Endothelial cell (in vitro differentiated cells): ENCODE measurements at places on chromosomes 4 and X.
A peak's percentile ranks its signal among the peaks of the same experiment; 100 is the strongest.

GRCh38 chr4:56183344-56183959 is 203.8 kb downstream of the AASDH start:
- no peak for DNase-seq

DNA sequence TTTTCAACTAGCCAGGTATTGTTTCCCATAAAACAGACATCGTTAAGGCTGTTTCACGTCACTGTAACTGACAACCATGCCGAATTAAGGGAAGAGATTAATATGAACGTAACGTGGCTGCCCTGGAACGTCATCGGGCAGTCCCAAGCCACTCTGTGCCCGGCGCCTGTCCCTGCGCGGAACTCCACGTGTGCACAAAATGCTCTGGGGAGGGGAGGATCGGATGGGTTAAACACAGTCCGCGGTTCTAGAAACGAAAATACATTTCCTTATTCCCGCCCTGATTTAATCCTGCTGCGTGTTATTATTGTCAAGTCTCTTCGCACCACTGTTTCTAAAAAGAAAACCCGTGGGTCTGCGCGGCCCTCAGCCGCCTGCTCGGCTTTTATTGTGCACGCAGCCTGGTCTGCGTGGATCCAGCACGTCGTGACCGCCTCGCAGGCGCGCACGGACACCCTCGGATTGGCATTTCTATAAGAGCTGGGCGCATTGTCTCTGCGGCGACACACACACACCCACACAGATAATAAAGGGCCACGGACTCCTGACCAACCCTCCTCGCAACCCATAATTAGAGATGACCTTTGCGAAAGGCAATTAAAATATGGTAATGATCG is 69.6 kb upstream of the BCOR start:
- DNase-seq, result no peak

- no peak for DNase-seq
Measured at GRCh38 chr4:168383510-168383909, 65.0 kb upstream of the DDX60 start.

DNA sequence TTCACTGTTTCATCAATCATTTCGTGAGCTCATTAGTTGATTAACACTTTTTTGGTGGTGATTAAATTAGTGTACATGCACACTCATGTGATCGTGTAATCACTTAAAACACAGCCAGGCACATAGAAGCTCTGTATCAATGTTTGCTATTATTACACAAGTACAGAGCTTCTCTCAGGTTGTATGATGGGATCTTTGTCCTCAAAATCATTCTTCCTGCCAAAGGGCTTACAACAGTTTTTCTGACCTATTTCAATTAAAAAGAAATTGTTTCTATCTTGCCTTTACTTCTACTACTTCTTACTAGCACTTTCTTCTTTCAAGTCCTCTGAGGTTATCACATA is 145.1 kb downstream of the AMELX start:
- no peak for DNase-seq

GRCh38 chrX:26915064-26915463 is 548.1 kb downstream of the PPP4R3C start:
- DNase-seq, result no peak

DNA sequence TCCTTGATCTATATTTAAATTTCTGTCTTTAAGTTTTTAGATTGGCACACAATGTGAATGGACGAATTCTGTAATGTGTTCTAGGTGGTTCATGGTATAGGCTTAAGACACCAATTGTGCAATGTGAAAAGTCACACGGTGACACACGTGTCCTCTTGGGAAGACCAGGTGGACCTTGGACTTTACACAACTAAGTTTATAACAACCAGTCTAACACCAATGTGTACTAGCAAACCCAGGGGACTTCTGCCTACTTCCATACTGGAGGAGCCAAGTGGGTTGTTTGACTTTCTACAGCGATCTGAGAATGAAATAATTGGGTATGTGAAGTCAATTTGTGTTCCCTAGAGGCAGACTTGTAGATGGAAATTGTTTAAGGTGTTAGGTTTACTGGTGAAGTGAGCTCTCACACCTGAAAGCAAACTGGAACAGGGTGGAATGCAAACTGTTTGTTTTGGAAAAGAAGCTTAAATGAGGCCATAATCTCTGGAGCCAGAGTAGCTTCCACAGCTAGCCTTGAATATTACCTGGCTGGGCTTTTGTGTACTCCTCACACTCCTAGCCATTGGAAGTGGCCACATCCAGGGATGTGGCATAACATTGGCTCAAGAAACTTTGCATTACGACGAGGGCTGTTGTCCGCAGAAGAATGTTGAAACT is 45.9 kb upstream of the WDR1 start:
- DNase-seq, result no peak

- no peak for DNase-seq
Measured at GRCh38 chrX:22234380-22234779, 38.3 kb upstream of the CBLL2 start.

GRCh38 chrX:47182106-47182700 is 11.4 kb upstream of the UBA1 start:
- no peak for DNase-seq

DNA sequence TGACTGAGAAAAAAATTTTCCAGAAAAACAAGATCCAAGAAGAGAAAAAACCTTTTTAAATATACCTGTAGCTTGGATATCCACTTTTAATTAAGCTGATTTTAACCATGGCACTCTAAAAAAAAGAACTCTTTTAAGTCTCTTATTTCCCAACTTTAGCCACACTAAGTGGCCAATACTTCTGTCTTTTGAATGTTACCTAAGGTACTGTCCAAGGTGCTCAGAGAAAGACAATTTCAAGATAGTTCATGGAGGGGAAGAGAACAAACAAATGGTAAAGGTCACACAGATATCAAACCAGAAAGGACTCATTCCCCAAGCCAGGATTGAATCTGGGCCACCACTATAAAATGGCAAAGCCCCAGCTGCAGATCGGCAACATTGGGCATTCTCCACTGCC is 10.1 kb downstream of the NLRP2B start:
- no peak for DNase-seq

DNA sequence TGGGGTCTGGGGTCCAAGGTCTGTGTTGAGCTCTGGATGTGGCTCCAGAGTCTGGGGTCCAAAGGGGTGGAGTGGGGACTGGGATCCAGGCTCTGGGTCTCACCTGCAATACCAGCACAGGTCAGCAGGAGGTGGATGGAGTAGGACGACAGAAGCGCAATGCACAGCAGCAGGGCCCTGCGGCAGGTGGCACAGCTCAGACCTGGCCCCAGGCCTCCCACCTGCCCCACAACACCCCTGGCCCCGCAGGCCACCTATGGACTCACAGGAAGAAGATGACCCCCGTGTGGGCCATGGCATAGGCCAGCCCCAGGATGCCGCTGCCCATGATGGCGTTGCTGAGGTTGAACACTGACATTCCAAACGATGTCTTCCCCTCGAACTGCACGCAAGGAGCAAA is 3.4 kb downstream of the SLC38A5 start:
- no peak for DNase-seq

DNA sequence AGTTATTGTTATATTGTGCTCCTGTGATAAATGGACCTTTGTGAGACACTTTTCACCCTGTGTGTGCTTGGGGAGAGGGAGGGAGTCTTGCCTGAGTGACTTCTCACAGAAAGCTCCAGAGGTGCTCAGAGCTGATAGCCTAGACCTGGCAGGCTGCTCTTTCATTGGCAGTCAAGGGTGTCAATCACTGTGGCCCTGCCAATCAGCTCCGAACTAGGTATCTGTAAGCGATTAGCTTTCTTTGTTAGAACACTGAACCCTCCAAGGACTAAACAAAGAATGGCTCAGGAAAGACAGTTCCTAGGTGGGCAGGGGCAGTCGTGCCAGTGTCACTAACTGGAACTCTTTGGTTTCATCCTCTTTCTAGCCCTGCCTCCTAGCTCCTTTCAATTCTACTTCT is 2.7 kb upstream of the NALF2 start:
- peak; percentile 8 for DNase-seq

DNA sequence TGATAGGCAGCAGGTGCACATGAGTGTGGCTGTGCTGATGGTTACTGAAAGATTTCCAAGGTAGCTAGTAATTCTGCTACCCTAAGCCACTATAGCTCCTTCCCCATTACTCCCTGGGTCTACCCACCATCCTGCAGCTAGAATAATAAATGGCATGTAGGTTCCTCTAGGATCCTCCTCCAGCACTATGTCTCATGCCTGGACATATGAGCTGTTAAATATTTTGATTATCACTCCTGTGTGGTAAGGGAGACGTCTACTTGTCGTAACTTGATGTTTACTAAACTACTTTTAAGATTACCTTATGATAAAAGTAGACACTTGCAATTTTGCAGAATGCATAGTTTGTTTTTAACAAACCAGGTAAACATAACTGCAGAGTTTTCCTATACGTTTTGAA is 35.5 kb downstream of the TET2 start:
- DNase-seq, result no peak

DNA sequence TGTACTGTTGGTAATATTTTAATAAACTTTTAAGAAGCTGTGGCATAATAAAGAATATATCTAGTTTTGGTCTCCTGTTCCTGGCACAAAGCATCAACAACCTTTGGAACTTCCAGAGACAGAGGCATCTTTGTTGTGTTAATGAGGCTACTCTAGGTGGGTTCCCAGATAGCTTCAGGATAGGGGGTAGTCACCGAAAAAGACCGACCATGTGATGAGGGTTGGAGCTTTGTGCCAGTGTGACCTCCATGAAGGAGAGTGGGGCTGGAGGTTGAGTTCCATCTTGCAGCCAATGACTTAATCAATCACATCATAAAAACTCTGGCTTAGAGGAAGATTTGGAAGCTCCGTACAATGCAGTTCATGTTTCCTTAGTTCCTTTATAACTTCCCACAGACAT is 9.9 kb downstream of the PPAT start:
- DNase-seq, result no peak

DNA sequence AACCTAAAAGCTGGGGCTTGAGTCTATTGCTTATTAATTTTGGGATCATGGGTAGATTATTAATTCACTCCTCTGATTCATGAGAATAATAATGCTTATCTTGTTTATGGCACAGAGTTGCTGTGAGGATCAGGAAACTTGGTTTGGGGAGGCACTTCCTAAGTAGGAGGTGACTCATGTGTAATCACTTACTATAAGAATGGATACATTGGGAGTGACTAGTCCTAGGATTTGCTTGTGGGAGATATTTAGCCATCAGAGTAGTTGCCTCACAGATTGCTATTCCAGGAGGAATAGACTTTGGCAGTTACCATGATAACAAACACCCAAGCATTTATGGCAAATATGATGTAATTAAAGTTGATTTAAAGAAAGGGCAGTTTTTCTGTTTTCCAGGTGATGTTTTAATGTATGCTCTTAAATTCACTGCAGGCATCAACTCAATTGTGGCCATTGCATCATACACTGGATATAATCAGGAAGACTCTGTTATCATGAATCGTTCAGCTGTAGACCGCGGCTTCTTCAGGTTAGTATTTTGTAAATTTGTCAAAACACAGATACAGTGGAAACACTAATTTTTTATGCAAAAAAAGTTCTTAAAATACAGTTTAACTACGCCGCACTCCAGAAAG is 41.9 kb downstream of the POLR2B start:
- DNase-seq, result no peak

- no peak for DNase-seq
Measured at GRCh38 chr4:154559141-154559493, 3.7 kb upstream of the FGB start.

DNA sequence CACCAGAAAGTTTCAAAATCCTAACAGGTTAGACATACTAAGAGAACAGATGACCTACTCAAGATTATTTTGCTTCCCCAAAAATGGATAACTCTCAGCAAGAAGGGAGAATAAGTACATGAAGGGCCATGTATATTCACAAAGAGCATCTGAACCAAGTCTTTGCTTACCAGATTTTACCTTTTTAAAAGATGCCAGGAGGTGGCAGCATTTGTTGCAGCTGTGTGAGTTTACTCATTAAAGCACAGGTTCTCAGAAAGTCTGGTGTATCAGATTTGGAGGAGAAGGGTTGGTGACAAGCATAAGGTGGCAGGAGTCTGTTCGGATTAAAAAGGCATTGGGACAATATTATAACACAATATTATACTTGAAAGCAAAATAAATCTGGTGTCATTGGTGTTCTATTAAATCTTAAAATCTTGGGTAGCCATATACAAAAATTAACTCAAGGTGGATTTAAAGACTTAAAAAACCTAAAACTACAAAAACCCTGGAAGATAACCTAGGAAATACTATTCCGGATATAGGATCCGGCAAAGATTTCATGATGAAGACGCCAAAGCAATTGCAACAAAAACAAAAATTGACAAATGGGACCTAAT is 51.3 kb upstream of the NFKB1 start:
- peak; percentile 53 for DNase-seq

DNA sequence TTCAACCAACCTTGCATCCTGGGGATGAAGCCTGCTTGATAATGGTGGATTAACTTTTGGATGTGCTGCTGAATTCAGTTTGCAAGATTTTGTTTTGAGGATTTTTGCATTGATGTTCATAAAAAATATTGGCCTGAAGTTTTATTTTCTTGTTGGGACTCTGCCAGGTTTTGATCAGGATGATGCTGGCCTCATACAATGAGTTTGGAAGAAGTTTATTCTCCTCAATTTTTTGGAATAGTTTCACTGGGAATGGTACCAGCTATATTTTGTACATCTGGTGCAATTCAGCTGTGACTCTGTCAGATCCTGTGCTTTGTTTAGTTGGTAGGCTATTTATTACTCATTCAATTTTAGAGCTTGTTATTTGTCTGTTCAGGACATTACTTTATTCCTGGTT is 340.3 kb upstream of the TRAM1L1 start:
- DNase-seq, result no peak

DNA sequence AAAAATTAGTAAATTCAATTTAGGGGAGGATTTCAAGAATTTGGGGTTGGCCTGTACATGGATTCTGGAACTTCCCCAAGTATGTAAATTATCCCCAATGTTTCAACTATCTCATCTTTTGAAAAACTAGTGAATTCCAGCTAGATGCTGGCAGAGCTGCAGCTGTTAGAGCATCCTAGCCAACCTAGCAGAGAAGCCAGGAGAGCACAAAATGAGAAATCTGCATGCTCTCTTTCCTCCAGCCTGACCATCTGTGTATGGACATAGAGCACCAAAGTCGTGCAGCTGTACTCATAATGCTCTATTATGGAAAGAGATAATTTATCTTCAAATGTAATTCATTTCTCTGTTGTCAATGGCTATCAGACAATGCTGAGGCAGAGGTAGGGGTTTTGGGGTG is 1217.7 kb downstream of the PCDH19 start:
- DNase-seq, result no peak

- no peak for DNase-seq
Measured at GRCh38 chr4:164293743-164294142, 460.2 kb upstream of the SMIM31 start.

DNA sequence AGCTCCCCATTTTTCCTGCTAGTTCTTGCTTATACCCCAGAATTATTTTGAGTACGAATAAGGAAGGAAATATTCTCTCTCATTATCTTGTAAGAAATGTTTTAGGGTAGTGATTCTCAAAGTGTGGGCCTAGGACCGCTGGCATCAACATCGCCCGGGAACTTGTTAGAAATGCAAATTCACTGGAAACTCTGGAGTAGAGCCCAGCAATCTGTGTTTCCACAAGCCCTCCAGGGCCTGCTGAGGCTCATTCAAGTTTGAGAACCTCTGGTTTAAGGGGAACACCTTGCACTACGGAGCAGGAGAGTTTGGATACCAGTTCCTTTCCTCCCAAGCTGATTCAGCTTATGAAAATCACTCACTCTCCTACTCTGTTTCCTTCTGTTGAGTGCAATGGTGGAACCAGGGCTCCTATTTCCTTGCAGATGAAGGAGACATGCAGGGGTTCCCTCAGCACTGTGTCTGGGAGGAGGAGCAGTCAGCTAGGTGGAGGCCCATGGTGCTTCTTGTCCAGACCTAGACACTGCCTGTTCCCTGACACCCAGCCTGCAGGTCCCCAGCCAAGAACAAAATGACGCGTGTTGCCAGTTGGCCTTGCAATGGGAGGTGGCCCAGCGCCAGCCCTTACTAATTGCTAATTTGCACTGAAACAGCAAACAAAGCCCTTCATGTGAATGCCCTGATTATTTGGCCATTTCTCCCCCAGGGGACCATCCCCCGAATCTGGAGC is 68.5 kb downstream of the CYTL1 start:
- no peak for DNase-seq
